ENCODE measurements at places on chromosomes 3 and 15. TPM values are rescaled to one million over a fixed set of nuclear protein-coding genes. Genes with fewer than 3 reads are reported as not detected.
A peak's percentile ranks its signal among the peaks of the same experiment; 100 is the strongest.

Gene POLG
- 68.2 TPM for total RNA-seq

DNA sequence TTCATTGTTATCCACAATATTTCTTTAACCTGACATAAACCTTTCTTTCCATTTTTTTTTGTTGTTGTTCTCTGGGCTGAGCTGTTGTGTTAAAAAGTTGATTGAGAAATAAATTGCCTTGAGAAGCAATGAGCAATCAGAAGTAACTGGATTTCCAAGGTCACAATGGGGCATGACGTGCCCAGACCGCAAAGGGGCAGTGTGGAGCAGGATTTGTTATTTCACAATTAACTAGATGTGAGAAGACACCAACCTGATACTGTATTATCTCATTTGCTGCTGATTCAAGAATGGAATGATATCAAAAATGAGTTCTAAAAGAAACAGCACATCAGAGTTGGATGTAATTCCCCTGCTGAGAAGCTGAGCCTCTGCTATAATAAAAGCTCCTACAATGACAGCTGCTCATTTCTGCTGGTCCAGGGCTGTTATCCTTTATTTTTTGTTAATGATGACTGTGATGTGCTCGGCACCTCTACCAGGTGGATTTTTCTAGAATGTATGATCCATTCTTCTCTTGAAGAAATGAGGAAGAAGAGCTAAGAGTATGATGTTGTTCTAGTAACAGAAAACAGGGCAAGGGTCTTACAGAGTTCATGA lies 28.1 kb downstream of the CPNE4 start:
- H3K27ac ChIP-seq = no peak overlapping the region
- no peak for DNase-seq

DNA sequence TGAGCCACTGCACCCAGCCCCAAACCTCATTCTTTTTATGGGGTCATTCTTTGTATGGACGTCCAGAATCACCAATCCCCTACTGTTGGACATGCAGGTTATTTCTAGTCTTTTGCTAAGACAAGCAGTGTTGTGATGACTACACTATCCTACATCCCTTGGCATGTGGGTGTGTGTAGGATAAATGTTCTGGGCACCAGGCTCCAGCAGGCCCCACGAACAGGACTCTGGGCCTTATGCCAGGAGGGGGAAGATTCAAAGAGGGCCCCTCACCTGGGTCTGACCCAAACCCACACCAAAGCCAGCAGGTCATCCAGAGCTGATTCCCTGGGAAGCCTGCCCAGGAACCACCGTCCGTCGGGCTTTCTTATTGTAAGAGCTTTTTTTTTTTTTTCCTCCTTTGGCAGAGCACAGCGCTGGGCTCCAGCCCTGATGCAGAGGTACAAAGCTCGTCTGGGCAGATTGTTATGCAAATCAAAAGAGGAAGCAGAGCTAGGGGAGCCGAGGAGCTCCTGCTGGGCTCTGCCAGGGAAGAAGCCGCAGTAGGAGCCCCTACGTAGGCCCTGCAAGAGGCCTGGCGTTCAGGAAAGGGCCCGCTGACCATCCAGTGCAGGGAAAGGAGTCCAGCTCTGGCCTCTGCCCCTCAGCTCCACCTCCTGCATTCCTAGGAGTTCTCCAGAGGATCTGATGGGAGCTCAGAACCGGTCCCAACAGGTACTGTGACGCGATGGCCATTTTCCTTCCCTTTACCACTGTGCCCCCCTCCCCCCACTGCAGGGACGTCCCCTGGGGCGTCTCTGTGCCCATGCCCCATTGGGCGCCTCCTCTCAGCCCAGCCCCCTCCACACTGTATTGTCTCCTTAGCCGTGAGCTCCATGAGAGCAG lies 29.0 kb upstream of the FURIN start:
- H3K27ac ChIP-seq = peak overlapping the region; percentile 87
- no peaks in the 10 kb centered on the region for H3K36me3 ChIP-seq
- H3K4me1 ChIP-seq = peaks cover 23% of the 10 kb centered on the region
- peak overlapping the region; percentile 36 for H3K4me3 ChIP-seq
- H3K27me3 ChIP-seq = no peaks in the 10 kb centered on the region

GRCh38 chr3:159870723-159871122 lies 117.9 kb upstream of the IL12A start:
- H3K27ac ChIP-seq = no peak overlapping the region
- peaks cover 15% of the 10 kb centered on the region for H3K36me3 ChIP-seq
- no peaks in the 10 kb centered on the region for H3K27me3 ChIP-seq
- H3K4me1 ChIP-seq = peaks cover 22% of the 10 kb centered on the region
- DNase-seq = no peak
- no peak overlapping the region for H3K4me3 ChIP-seq

- H3K36me3 ChIP-seq = no peaks in the 10 kb centered on the region
- no peak for DNase-seq
- no peak overlapping the region for H3K4me3 ChIP-seq
- no peaks in the 10 kb centered on the region for H3K4me1 ChIP-seq
These were observed 337.2 kb downstream of the VGLL3 start for GRCh38 chr3:86653661-86654205.

Gene FAM174B
- 20.7 TPM for total RNA-seq

- H3K27ac ChIP-seq = no peak overlapping the region
- no peak for DNase-seq
- H3K36me3 ChIP-seq = no peaks in the 10 kb centered on the region
- no peak overlapping the region for H3K4me3 ChIP-seq
- no peaks in the 10 kb centered on the region for H3K4me1 ChIP-seq
These were observed 37.8 kb upstream of the TRH start for GRCh38 chr3:129936757-129937156.

GRCh38 chr3:126100634-126101301 lies 16.8 kb upstream of the SLC41A3 start:
- H3K4me1 ChIP-seq = peaks cover 2% of the 10 kb centered on the region
- H3K36me3 ChIP-seq = no peaks in the 10 kb centered on the region
- no peak overlapping the region for H3K27ac ChIP-seq
- DNase-seq = no peak
- no peaks in the 10 kb centered on the region for H3K27me3 ChIP-seq

GRCh38 chr3:130712718-130713423 lies 33.8 kb downstream of the PIK3R4 start:
- H3K36me3 ChIP-seq = peaks cover 33% of the 10 kb centered on the region
- H3K4me1 ChIP-seq = no peaks in the 10 kb centered on the region
- H3K27ac ChIP-seq = no peak overlapping the region

DNA sequence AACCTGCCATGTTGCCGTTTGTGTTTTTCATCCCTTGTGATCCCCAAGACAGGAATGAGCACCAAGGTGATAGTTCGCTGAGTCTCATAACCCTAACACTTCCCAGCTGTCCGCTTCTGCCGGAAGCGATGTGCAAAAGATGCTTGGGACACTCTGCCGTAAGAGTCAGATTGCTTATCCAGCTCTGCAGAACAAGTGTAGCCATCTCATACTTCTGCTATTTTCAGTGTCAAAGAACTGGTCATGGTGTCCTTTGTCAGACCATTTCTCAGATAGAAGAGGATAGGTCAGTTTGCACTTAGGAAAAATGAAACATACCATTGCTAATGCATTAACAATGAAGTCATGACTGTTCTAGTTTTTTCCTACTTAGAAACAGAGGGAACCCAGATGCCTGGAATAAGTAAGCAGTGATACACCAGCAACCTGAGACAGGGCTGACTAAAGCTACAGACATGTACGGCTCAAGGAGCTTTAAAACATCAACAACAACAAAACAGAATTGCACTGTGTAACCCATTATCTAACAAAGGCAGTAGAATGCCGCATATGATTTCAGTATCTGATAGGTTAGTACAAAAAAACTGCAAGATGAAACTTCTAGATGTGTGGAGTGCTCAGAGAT lies 134.0 kb upstream of the IL12A start:
- DNase-seq = no peak
- peak overlapping the region; percentile 12 for H3K4me3 ChIP-seq
- peak overlapping the region; percentile 94 for H3K27ac ChIP-seq
- H3K4me1 ChIP-seq = peaks cover 64% of the 10 kb centered on the region
- no peaks in the 10 kb centered on the region for H3K27me3 ChIP-seq

Gene ITIH1
- not detected for total RNA-seq

Gene SLC28A2
- not detected for total RNA-seq

Gene INSYN1
- 12.7 TPM for total RNA-seq

Gene DUOXA2
- total RNA-seq = not detected

DNA sequence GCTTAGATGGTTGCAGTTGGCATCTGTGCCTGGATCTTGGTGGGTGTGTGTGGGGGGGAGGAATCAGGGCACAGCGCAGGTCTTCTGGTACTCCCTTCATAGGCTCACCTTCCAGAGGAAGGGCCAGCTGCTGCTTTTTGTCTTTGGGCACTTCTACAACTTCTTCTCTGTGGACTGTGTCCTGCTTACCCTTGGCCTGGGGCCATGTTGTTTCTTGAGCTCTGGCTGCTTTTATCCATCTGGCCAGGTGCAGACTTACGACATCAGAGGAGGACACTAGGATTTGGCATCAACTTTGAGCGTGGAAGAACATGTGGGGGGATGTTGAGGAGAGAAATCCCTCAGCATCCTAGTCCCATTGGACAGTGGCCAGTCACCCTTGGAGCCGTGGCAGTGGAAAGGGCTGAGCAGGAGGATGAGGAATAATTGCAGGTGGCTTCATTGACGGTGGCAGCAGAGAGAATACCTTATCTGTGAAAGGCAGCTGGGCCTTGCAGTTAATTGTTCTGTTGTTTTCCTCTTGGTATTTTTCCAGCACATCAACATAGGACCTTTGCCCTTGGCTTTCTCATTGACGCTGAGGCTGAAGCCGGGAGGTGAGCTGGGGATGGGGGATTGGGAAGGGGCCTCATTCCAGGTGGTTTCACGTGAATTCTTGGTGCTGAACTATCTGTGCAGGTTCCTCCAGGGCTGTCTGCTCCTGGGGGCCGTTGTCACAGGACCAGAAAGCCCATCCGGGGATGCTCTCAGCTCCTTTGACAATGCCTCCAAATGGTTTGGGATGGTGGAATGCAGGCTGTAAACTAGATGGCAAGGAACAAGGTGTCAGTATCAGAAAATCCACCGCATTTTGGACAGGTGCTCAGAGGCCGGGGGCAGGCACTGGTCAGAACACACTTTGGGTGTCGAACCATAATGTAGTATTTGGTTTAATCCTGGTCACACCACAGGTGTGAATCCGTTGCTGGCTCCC lies 9.7 kb downstream of the EPHB1 start:
- no peak overlapping the region for H3K4me3 ChIP-seq
- peaks cover 81% of the 10 kb centered on the region for H3K27me3 ChIP-seq
- no peaks in the 10 kb centered on the region for H3K4me1 ChIP-seq
- no peak for DNase-seq
- no peak overlapping the region for H3K27ac ChIP-seq

- no peaks in the 10 kb centered on the region for H3K36me3 ChIP-seq
- no peak overlapping the region for H3K4me3 ChIP-seq
- peak overlapping the region; percentile 7 for H3K27ac ChIP-seq
- H3K4me1 ChIP-seq = peaks cover 53% of the 10 kb centered on the region
- no peaks in the 10 kb centered on the region for H3K27me3 ChIP-seq
- no peak for DNase-seq
These were observed 144.1 kb downstream of the RORA start for GRCh38 chr15:61084944-61085367.

Gene P3H2
- 14.8 TPM for total RNA-seq

- no peak for DNase-seq
- H3K36me3 ChIP-seq = no peaks in the 10 kb centered on the region
- H3K4me3 ChIP-seq = no peak overlapping the region
- H3K27ac ChIP-seq = no peak overlapping the region
These were observed 158.8 kb downstream of the POLR2M start for GRCh38 chr15:57865294-57865693.

GRCh38 chr3:61997101-61997500 lies 376.2 kb downstream of the FEZF2 start:
- no peak overlapping the region for H3K4me3 ChIP-seq
- peaks cover 3% of the 10 kb centered on the region for H3K36me3 ChIP-seq
- H3K27me3 ChIP-seq = no peaks in the 10 kb centered on the region

Gene MFAP1
- total RNA-seq = 27.7 TPM

- H3K36me3 ChIP-seq = no peaks in the 10 kb centered on the region
- H3K4me3 ChIP-seq = no peak overlapping the region
- no peaks in the 10 kb centered on the region for H3K27me3 ChIP-seq
- peak overlapping the region; percentile 1 for H3K27ac ChIP-seq
- no peak for DNase-seq
These were observed 24.7 kb downstream of the NPTN start for GRCh38 chr15:73608475-73608874.

GRCh38 chr15:91319371-91320059 lies 219.5 kb downstream of the SV2B start:
- H3K27ac ChIP-seq = peak overlapping the region; percentile 37
- H3K4me1 ChIP-seq = peaks cover 25% of the 10 kb centered on the region
- peak; percentile 51 for DNase-seq
- H3K36me3 ChIP-seq = no peaks in the 10 kb centered on the region
- H3K27me3 ChIP-seq = peaks cover 19% of the 10 kb centered on the region

DNA sequence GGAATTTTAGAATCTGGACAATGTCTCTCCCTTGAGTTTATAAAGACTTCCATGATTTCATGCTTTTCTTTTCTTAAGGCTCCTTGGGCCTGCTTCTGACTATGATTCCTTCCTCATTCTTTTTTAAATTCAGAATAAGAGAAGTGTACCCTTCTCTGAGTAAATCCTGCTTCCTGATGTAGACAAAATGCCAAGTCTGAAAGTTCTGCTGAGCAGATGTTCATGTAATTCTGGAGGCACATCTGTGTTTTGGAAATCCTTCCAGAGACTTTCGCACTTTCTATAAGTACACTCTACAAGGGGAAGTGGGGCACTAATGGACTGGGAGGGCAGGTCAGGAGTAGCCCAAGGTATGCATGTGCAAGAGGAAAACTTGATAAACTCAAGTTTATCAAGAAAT lies 24.8 kb downstream of the TPM1 start:
- no peak for DNase-seq
- H3K4me3 ChIP-seq = no peak overlapping the region
- H3K36me3 ChIP-seq = peaks cover 61% of the 10 kb centered on the region
- no peak overlapping the region for H3K27ac ChIP-seq
- H3K4me1 ChIP-seq = peaks cover 30% of the 10 kb centered on the region

DNA sequence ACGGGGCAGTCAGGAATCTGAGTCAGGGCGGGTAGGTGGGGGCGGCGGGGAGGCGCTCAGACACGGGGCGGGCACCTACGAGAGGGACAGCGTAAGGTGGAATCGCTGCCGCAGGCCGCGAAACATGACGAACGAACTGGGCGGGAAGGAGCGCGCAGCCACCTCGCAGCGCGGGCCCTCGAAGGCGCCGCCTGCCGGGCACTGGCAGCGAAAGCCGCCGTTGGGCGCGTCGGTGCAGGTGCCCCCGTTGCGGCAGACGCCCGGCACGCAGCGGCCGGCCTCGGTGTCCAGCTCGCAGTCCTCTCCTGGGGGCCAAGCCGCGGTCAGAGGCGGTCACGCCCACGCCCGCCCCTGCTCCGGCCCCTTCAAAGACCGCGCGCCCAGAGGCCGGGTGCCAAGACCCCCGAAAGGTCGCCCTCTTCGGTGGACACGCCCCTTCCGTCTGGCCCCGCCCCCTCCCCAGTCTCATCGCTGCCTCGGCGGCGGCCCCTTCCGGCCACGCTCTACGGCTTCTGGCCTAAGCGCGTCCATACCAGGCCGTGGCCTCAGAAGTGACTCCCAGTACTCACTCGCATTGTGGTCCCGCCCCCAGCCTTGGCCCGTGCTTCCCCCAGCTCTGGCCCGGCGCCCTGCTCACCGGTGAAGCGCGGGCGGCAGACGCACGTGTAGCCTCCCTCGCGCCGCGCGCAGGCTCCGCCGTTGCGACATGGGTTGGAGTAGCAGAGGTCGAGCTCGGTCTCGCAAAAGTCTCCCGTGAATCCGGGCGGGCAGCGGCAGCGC lies 6.4 kb downstream of the CELSR3 start:
- DNase-seq = peak; percentile 55
- H3K4me1 ChIP-seq = no peaks in the 10 kb centered on the region
- peaks cover 4% of the 10 kb centered on the region for H3K36me3 ChIP-seq
- H3K27me3 ChIP-seq = peaks cover 18% of the 10 kb centered on the region
- H3K4me3 ChIP-seq = peak overlapping the region; percentile 52
- H3K27ac ChIP-seq = no peak overlapping the region

- no peak for DNase-seq
- H3K27me3 ChIP-seq = no peaks in the 10 kb centered on the region
- H3K27ac ChIP-seq = no peak overlapping the region
- H3K36me3 ChIP-seq = peaks cover 4% of the 10 kb centered on the region
- peaks cover 4% of the 10 kb centered on the region for H3K4me1 ChIP-seq
These were observed 19.5 kb downstream of the MRAS start for GRCh38 chr3:138367911-138368310.

Gene FEZF2
- not detected for total RNA-seq
